ENCODE measurements at places on chromosomes 16 and 17.

- no peak for DNase-seq
Measured at GRCh38 chr16:56480776-56481467, 29.6 kb downstream of the OGFOD1 start.

GRCh38 chr17:8345052-8345690, 5.5 kb downstream of the ODF4 start:
- no peak for DNase-seq

GRCh38 chr16:3215601-3216262, 19.2 kb downstream of the ZNF200 start:
- no peak for DNase-seq

GRCh38 chr17:19364699-19365498, 2.4 kb upstream of the B9D1 start:
- DNase-seq: no peak

- no peak for DNase-seq
Measured at GRCh38 chr17:14086189-14086588, 16.9 kb downstream of the COX10 start.

DNA sequence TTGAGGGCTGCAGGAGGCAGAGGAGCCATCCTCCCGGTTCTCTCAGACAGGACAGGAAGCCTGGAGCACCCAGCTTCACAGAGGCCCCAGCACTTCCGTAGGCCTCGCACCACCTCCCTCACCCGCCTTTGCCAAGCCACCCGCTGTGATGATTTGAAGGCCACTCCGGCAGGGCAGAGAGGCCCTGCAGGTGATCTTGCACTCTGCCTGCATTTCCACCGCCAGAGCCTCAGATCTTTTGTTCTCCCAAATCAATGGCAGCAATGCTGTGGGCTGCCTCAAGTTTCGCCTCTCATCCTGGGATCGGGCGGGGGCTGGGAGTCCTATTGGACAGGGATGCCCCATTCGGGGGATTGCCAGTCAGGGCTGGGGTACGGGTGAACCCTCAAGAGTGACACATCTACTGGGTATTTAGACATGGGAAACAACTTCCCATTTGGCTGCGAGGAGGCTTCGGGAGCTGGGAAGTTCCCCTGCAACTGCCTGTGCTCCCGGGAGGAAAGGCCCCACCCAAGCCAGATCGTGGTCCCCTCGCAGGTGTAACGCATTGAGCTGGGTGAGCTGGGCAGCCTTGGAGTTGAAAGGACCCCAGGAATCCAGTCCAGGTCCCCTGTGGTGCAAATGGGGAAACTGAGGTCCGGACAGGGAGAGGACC, 34.8 kb upstream of the PEMT start:
- no peak for DNase-seq
